Midbrain (tissue), 1 donor: ENCODE measurements at places on chromosomes 5 and 9.

- no peak for DNase-seq
Observed at GRCh38 chr5:40359832-40360231, 319.9 kb upstream of the PTGER4 start.

GRCh38 chr9:124758061-124758460 is 13.1 kb downstream of the NR6A1 start:
- DNase-seq: no peak

DNA sequence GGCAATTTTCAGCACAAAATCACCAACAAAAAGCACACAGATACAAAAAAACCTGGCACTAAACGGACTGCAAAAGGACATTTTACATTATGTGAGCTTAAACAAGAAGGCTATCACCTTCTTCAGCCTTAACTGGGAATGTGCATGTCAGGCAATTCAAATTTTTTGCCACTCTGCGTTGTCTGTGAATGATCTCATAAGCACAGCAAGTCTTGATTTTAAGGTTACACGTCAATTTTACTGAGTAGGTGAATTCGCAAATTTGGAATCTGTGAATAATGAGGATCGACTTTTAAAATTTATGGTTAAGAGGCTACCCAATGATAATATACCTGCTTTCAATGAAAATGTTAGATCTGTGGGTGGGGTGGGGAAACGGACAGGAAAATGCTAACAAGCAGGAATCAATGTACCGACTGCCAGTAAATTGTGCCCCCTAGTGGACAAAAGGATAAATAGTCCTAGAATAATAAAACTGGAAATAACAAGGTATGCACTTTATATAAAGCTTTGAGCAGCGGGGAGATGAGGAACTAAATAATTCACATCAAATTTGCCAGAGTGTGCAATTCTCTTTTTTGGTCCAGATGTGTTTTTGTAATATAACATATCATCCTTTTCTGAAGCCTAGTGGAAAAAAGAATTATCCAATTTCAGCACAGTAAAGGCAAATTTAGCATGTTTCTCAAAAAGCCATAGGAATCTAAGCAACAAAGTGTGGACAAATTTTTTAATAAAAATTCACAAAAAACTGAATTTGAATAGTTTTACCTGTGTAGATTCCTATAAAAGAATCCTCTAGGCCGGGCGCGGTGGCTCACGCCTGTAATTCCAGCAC is 20.5 kb downstream of the EQTN start:
- DNase-seq: peak; percentile 62

DNA sequence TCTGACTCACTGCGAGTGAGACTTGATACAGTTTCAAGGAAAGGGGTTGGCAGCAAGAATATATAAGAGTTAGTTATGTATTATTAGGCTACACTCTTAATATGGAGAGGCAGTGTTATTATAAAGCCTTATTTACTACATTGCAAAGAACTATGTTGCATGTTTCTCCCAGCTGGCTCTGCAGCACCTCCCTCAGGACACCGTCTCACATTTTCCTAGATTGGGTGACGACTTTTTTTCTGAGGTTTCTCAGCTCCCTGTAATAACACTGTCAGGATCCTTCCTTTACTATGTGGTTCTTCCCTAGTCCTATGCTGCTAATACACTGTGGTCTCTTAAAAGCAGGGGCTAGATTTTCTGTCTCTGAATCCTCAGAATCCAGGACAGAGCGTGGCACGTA is 153.7 kb downstream of the INSYN2B start:
- no peak for DNase-seq

DNA sequence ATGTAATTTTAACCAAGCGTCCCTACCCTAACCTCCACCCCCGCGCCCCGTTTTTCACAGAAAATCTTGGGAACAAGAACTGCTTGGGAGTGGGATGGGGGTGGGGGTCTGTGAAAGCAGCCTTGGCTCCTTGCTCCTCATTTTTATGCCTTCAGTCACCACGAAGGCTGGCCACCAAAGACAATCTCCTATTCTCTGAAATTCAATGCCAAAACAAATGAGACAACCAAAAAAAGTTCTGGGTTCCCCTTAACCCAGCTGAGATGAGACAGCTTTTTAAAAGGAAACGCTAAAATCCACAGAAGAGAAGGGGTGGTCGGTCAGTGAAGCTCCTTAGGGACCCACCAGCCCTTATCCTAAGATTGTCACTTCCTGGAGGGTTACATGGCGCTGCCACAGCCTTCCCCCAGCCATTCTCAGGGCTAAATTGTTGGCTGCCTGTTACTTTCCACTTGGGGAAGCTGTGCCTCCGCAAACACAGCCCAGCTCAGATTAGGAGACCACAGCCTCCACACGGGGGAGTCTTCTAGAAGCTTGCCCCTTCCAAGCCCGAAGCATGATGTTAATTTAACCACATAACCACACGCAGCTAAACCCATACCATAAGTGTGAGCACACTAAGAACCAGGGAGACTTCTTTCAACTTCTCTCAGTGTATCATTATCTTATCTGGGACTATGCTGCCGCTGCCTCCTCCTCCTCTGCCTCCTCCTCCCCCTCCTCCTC is 136.3 kb downstream of the FOXD1 start:
- no peak for DNase-seq

- no peak for DNase-seq
Observed at GRCh38 chr9:95643619-95644018, 126.8 kb upstream of the PTCH1 start.

DNA sequence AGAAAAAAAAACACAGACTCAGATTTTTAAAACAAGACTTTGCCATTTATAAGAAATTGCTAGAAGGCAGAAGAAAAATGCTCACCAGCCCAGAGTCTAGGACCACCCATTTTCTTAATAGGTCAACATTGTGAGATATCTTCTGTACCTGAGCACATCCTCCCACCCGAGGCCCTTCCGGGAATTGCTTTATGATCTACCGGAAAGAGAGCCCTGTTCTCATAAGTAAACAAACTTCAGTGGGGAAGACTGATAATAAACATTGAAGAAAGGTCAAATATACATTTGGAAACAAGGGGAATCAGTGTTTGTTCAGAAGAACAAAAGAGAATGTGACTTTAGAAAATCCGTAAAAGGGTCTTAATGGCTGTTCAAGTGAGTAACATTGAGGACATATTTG is 44.4 kb downstream of the PRKACG start:
- DNase-seq: no peak

DNA sequence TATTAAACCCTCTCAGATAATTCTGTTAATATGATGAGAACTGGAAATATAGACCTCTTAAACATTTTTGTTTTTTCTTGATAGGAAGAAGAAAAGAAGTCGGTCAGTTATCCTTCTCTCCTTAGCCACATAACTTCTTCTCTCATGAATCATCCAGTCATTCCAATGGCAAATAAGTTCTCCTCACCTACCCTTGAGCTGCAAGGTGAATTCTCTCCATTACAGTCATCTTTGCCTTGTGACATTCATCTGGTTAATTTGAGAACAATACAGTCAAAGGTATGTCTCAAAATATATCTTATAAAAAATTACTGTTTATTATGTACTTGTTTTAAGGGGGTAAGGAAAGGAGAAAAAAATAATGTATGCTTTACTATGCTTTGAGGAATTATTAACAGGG is 165.3 kb downstream of the MAN2A1 start:
- no peak for DNase-seq

GRCh38 chr5:119356612-119357188 is 881 bp downstream of the TNFAIP8 start:
- no peak for DNase-seq

DNA sequence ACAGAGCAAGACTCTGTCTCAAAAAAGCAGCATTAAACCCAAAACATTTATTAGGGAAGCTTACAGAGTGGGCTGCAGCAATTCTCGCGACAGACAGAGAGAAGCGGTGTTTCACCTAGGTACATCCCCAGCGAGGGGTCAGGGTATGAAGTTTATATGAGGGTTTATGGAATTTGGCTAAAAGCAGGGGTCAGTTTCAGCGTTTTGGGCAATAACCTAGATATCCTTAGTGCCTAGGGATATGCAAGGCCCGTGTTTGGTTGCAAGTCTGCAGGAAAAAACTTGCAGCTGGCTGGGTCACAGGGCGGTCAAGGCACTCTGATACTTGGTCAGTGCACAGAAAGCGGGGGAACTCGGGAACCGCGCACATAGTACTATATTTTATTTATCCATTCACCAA is 649 bp upstream of the GLE1 start:
- DNase-seq: no peak

- peak; percentile 53 for DNase-seq
Observed at GRCh38 chr9:136544964-136545691, 720 bp downstream of the NOTCH1 start.

- DNase-seq: peak; percentile 87
Observed at GRCh38 chr9:34701769-34702736, 7.9 kb downstream of the CCL21 start.

GRCh38 chr5:126052791-126053190 is 370.4 kb upstream of the GRAMD2B start:
- DNase-seq: no peak

GRCh38 chr5:169923988-169924387 is 56.3 kb downstream of the INSYN2B start:
- DNase-seq: no peak

DNA sequence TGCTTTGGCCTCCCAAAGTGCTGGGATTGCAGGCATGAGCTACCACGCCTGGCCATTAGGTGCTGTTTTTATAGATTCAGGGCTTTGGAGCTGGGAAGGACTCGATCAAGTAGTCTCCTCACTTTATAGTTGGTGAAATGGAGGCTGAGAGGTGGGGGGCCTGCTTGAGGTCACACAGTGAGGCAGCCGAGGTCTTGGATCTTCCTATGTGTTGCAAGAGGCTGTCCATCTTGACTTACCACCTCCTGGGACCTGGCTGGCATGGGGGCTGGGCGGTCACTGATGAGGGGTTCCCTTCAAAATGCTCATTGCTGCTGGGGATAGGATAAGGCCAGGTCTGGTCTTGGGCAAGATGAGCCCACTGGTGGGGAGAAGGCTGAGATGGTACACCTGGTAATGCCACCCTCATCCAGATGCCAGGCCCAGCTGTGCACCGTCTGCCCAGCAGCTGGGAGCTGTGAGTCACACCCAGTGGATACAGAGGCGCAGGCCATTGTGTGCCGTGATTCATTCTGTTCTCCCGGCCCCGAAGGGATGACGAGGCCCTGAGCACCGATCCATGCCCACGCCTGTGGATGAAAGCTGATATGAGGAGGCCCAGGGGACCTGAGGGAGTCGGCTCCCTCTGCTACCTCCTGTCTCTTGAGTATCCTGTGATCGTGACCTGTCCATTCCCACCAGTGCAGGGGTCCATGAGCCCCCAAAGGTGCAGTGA is 10.5 kb upstream of the NDST1 start:
- peak; percentile 46 for DNase-seq

DNA sequence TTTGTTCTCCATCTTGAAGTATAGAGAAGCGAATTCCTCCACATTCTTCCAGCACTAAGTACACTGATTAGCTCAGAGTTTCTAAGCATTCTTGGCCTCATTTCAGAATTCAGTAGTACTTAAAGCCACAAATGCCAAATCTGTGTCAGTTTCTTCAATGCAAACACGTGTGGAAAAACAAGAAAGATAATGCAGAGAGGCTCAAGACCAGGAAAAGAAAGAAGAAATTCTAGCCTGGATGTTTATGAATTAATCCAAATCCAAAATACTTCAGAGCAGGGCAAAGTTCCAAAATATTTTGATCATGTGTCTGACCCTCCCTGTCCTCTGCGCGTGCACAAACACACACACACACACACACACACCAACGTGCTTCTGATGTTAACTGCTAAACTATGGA is 457.6 kb downstream of the SLCO4C1 start:
- DNase-seq: no peak

GRCh38 chr5:157903117-157903450 is 44.1 kb upstream of the CLINT1 start:
- DNase-seq: no peak

GRCh38 chr9:72633966-72634365 is 112.6 kb downstream of the TMC1 start:
- no peak for DNase-seq

GRCh38 chr9:93320591-93321219 is 130.8 kb upstream of the FAM120A start:
- DNase-seq: no peak

DNA sequence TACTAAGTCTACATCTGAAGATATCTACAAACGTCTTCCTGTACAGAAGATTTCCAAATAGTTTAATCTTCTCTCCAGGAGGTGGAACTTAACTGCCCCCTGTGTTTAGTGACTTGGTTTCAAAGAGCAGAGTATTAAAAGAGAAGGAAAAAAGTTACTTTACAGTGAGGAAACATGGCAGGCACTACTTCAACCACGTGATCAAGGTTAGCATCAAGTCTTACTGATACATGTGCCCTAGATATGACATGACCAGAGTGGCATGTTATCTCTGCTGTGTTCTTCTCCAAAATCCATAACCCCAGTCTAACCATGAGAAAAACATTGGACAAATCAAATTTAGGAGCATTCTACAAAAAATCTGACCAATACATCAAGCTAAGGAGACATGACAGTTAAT is 125.8 kb downstream of the ADAMTS12 start:
- DNase-seq: no peak

DNA sequence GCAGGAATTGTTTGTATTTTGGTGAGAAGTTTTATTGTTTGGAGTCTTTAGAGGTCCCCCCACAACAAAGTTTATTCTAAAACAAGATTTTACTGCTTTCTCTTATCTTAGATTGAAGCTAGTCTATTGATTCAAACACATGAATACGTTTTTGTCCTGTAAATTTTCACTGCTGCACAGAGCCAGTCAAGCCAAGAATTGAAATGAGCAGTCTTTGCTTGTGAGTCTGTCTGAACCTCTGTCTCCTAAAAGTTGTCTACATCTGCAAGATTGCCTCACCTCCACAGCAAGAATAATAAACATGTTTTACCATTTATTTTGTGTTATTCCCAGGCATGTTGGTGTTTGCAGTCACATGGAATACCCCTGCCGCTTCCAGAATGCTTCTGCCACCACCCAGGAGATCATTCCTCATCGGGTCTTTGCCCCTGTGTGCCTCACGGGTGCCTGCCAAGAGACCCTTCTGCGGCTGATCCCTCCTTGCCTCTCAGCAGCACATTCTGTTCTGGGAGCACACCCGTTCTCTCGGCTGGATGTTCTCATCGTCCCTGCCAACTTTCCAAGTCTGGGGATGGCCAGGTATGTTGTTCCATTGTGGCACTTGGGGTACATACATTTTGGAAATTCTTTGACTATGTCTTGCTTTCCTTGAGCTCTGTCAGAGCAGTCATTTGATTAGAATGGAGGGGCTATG is 74.1 kb downstream of the AOPEP start:
- no peak for DNase-seq

DNA sequence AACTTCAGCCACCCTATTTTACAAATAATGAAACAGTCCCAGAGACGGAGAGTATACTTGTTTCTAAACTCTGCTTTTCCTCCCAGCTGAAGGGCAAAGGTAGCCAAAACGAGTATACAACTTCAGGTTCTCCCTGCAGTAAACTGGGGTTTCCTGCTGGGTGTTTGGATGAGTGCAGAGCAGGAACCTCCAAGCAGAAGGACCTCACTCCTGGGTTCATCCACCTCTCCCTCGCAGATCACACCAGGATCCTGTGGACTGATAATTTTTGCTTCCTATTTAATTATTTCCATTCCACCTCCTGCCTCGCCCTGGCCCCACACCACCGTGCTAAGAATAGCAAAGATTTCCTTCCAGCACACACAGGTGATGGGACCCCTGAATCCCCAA is 2.0 kb upstream of the FOXB2 start:
- DNase-seq: no peak
